Astrocyte (in vitro differentiated cells and primary cell): ENCODE measurements at places on chromosomes 2 and 18. TPM values are rescaled to one million over a fixed set of nuclear protein-coding genes. Genes with fewer than 3 reads are reported as not detected.

DNA sequence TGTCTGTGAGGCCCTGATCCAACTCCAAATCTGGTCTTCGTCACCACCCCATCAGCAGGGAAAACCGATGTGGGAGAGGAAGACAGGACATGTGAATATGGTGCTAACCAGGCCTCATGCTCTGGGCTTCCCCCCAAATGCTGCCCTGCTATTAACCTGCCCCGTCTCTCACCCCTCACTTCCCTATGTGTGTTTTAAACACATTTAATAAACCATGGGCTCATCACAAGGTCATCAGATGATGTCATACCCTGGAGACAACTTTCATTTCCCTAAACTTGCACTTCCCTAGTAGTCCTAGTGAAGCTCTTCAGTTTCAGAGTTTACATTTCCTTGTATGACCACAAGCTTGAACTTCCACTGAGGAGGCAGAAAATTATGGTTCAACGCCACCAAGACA, 49.9 kb downstream of the CD8B2 start:
- H3K36me3 ChIP-seq, result no peaks in the 10 kb centered on the region
- H3K4me3 ChIP-seq, result no peak overlapping the region
- DNase-seq, result no peak
- H3K4me1 ChIP-seq, result no peaks in the 10 kb centered on the region
- peaks cover 12% of the 10 kb centered on the region for H3K27me3 ChIP-seq

The ANKRD29 gene
- 0.70 and 0.75 TPM in 2 replicates for total RNA-seq

The SERTAD2 gene
- total RNA-seq, result 39.9 and 42.2 TPM in 2 replicates

GRCh38 chr2:16614314-16614860, 51.2 kb downstream of the CYRIA start:
- no peak for DNase-seq
- no peak overlapping the region for H3K27ac ChIP-seq
- H3K4me3 ChIP-seq, result no peak overlapping the region
- no peaks in the 10 kb centered on the region for H3K27me3 ChIP-seq
- peaks cover 11% of the 10 kb centered on the region for H3K4me1 ChIP-seq

DNA sequence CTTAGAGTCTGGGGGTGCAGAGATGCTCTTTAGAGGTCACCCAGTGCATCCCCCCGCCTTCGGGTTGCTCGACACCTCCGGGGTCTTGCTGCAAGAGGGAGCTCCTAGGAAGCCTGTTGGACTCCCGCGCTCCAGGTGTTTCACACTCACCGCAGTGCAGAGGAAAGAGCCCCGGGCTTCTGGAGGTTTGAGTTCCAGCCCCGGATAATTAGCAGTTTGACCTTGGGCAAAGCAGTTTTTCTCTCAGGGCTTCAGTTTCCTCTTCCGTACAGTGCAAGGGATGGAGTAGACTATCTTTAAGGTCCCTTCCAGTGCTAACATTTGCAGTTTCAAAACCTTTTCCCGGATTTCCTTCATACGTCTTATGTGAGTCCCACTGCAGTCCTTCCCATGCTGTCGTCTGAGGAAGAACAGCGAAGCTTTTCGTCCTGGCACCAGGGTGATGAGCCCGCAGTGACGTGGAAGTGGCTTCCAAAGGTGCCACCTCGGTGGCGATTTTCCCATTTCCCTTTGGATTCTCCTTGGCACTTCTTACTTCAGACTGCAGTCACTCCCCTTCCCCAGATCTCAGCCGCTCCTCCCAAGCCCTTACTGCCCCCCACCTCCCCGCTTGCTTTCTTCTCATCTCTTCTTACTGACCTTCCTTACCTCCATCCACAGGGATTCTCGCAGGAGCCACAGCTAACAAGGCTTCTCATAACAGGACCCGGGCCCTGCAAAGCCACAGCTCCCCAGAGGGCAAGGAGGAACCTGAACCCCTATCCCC, 585 bp downstream of the PNKD start:
- no peak for DNase-seq
- no peaks in the 10 kb centered on the region for H3K27me3 ChIP-seq
- peak overlapping the region; percentile 73 for H3K4me3 ChIP-seq

DNA sequence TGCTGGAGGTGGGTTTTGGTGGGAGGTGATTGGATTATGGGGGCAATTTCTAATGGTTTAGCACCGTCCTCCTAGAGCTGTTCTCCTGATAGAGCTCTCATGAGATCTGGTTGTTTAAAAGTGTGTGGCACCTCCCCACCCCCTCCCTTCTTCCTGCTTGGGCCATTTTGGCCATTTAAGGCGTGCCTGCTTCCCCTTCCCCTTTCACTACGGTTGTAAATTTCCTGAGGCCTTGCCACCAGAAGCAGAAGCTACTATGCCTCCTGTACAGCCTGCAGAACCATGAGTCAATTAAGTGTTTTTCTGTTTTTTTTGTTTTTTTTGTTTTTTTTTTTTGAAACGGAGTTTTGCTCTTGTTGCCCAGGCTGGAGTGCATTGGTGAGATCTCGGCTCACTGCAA, 335.7 kb upstream of the HS6ST1 start:
- no peaks in the 10 kb centered on the region for H3K27me3 ChIP-seq
- no peak for DNase-seq
- H3K27ac ChIP-seq, result no peak overlapping the region
- H3K36me3 ChIP-seq, result no peaks in the 10 kb centered on the region
- no peaks in the 10 kb centered on the region for H3K4me1 ChIP-seq

DNA sequence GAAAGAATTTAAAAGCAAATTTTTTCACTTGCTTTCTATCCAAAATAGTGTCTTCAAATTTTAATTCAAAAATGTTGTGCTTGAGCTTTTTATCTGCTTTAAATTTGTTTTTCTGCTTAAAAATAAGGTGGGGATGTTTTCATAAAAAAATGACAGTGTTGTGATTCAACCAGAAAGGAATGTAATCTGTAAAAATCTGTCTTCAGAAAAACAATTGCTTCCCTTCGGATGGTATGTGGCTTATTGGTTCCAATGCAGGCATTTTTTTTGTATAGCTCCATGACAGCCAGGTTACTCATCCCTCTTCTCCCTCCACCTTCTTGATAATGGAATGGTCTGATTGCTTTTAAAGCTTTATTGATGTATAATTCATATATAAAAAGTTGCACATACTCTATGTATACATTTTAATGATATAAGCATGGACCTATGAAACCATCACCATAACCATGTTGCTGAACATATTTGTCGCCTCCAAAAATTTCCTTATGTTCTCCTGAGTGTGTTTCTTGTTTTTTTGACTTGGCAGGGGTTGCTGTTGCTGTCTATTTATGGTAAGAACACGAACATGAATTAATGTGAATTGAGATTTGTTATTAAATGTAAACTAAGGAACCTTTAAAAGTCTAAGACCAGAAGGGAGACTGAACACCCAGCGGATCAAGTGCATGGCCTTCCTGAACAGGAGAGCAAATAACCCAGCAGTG, 363.7 kb upstream of the SPHKAP start:
- H3K27me3 ChIP-seq, result no peaks in the 10 kb centered on the region
- H3K4me1 ChIP-seq, result peaks cover 18% of the 10 kb centered on the region
- H3K27ac ChIP-seq, result peak overlapping the region; percentile 60

DNA sequence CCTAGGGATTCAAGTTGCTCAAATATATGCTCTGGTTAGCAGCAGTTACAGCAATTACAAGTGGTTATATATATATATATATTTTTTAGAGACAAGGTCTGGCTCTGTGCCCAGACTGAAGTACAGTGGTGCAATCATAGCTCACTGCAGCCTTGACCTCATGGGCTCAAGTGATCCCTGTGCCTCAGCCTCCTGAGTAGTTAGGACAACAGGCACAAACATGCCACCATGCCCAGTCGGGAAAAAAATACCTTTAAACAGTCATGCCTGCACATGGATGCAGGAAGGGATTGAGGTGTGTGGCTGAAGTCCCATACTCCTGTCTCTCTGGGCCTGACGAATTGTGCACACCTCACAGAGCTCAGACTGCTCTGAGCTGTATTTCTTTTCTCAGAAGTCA, 19.6 kb upstream of the DNAH7 start:
- H3K4me3 ChIP-seq, result no peak overlapping the region
- DNase-seq, result no peak
- H3K36me3 ChIP-seq, result no peaks in the 10 kb centered on the region
- no peak overlapping the region for H3K27ac ChIP-seq
- no peaks in the 10 kb centered on the region for H3K27me3 ChIP-seq

- H3K4me1 ChIP-seq, result peaks cover 12% of the 10 kb centered on the region
- H3K27ac ChIP-seq, result peak overlapping the region; percentile 75
- H3K27me3 ChIP-seq, result no peaks in the 10 kb centered on the region
- no peak overlapping the region for H3K4me3 ChIP-seq
Observed at GRCh38 chr2:200945395-200945729, 18.1 kb downstream of the ORC2 start.

The CERKL gene
- 0.16 TPM in 1 of 2 replicates, not detected in the other for total RNA-seq

GRCh38 chr2:237315829-237316225, 98.1 kb downstream of the COL6A3 start:
- no peak overlapping the region for H3K4me3 ChIP-seq
- H3K36me3 ChIP-seq, result no peaks in the 10 kb centered on the region
- H3K4me1 ChIP-seq, result peaks cover 22% of the 10 kb centered on the region
- H3K27ac ChIP-seq, result peak overlapping the region; percentile 90
- peak; percentile 59 for DNase-seq

The UGT1A6 gene
- not detected in 2 replicates for total RNA-seq

GRCh38 chr2:127424598-127425520, 6.6 kb downstream of the PROC start:
- H3K4me1 ChIP-seq, result peaks cover 2% of the 10 kb centered on the region
- no peak overlapping the region for H3K4me3 ChIP-seq
- no peaks in the 10 kb centered on the region for H3K36me3 ChIP-seq
- DNase-seq, result no peak
- H3K27me3 ChIP-seq, result peaks cover 12% of the 10 kb centered on the region

GRCh38 chr18:52764316-52764715, 424.3 kb downstream of the DCC start:
- no peaks in the 10 kb centered on the region for H3K27me3 ChIP-seq
- no peak overlapping the region for H3K27ac ChIP-seq
- no peak for DNase-seq
- H3K36me3 ChIP-seq, result no peaks in the 10 kb centered on the region
- no peak overlapping the region for H3K4me3 ChIP-seq
- H3K4me1 ChIP-seq, result no peaks in the 10 kb centered on the region

The ABCG5 gene
- total RNA-seq, result not detected in 2 replicates

The COX7A2L gene
- total RNA-seq, result 125 and 126 TPM in 2 replicates

The IGFBP5 gene
- total RNA-seq, result 422 and 452 TPM in 2 replicates

The CDH7 gene
- 0.43 TPM in 2 replicates for total RNA-seq

DNA sequence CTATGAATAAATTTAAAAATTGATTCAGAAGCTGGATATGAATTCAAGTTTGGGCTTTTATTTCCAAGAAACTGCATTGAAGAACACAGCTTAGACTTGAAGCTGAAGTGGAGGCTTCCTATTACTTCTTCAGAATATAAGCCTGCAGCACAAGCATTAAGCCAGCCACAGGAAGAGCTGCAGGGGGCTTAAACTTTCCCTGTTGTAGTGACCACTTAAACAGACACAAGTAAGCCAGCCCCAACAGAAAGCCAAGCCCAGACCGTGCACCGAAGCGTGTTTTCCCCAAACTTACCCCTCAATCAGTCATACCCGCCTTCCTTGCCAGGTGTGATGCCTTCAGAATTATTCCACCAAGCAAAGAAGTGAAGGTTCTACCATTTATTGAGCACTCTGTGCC, 28.7 kb downstream of the ERMN start:
- H3K27ac ChIP-seq, result no peak overlapping the region
- no peaks in the 10 kb centered on the region for H3K36me3 ChIP-seq
- H3K4me3 ChIP-seq, result no peak overlapping the region
- H3K27me3 ChIP-seq, result no peaks in the 10 kb centered on the region
- H3K4me1 ChIP-seq, result no peaks in the 10 kb centered on the region

The C18orf54 gene
- 7.6 and 10.2 TPM in 2 replicates for total RNA-seq

GRCh38 chr18:34637094-34637801, 72.8 kb upstream of the DTNA start:
- H3K36me3 ChIP-seq, result no peaks in the 10 kb centered on the region
- H3K27ac ChIP-seq, result no peak overlapping the region
- no peak for DNase-seq
- H3K4me3 ChIP-seq, result no peak overlapping the region
- no peaks in the 10 kb centered on the region for H3K4me1 ChIP-seq
- H3K27me3 ChIP-seq, result no peaks in the 10 kb centered on the region

The CCDC121 gene
- 1.2 and 1.6 TPM in 2 replicates for total RNA-seq

The GPR75 gene
- total RNA-seq, result 4.0 and 5.0 TPM in 2 replicates

- no peak overlapping the region for H3K27ac ChIP-seq
- no peaks in the 10 kb centered on the region for H3K27me3 ChIP-seq
- no peak for DNase-seq
- peaks cover 1% of the 10 kb centered on the region for H3K4me1 ChIP-seq
Observed at GRCh38 chr2:45575881-45576280, 35.2 kb downstream of the SRBD1 start.

DNA sequence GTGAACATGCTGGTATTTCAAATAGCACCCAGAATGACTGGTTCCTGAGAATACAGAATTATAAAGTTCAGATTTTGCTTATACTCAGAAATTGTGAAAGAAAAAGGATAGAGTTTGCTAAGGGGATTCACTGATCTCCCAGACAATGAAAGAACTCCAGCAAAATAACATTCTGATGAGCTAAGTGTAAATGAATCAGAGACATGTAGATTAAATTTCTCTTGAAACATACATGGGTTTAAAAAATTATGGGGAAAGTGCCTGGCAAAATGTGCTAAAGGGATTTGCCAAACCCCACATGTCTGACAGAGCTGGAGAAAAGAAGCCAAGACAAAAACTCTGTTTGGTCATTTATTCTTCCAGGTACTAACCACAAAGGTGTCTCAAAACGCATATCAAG, 116.3 kb downstream of the FTCDNL1 start:
- no peaks in the 10 kb centered on the region for H3K4me1 ChIP-seq
- H3K27me3 ChIP-seq, result peaks cover 5% of the 10 kb centered on the region
- no peak overlapping the region for H3K27ac ChIP-seq
- no peak for DNase-seq

- no peaks in the 10 kb centered on the region for H3K36me3 ChIP-seq
- no peak overlapping the region for H3K4me3 ChIP-seq
- DNase-seq, result no peak
- peaks cover 4% of the 10 kb centered on the region for H3K4me1 ChIP-seq
- H3K27ac ChIP-seq, result no peak overlapping the region
- H3K27me3 ChIP-seq, result no peaks in the 10 kb centered on the region
Observed at GRCh38 chr2:112189001-112189556, 50.9 kb downstream of the FBLN7 start.

DNA sequence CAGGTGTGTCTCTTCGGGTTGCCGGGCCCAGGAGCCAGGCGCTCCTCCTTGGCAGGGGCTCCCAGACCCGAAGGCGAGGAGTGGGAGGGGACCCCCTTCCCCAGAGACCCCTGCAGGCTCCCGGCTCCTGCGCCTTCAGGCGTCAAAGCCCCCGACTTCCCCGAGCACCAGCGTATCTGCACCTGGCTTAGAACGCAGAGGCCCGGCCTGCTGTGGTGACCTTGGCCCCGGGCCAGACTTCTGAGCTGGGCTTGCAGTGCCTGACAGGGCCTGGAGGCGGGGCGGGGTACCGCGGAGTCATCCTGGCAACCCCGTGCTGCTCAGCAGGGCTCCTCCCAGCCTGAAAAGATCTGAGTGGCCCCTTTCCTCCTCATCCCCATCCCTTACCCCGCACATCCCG, 27.0 kb downstream of the SKA1 start:
- peak; percentile 2 for DNase-seq
- H3K4me3 ChIP-seq, result no peak overlapping the region
- H3K27me3 ChIP-seq, result peaks cover 15% of the 10 kb centered on the region
- H3K27ac ChIP-seq, result no peak overlapping the region

DNA sequence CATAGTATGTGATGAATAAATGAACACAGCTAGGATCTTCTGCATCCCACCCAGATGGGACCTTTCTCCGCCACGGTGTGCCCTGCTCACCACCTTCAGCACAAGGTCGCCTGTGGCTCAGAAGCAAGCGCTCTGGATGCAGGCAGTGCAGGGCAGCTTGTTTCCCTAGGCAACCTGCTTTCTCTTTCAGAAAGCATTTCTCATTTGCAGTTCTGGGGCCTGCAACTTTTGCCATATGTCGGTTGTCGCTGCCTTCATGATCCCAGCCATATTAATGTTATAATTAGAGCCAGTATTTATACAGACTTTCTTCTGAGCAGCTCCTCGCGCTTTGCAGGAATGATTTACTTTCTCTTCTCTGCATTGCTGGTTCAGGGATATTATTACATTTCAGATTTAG, 692.8 kb downstream of the RNF144A start:
- DNase-seq, result no peak
- no peak overlapping the region for H3K4me3 ChIP-seq
- no peaks in the 10 kb centered on the region for H3K4me1 ChIP-seq
- no peaks in the 10 kb centered on the region for H3K36me3 ChIP-seq
